GM23338 (cell line): ENCODE measurements at places on chromosomes 2 and 18.

GRCh38 chr2:121363632-121364420 is 78.8 kb upstream of the TFCP2L1 start:
- no peak for DNase-seq

DNA sequence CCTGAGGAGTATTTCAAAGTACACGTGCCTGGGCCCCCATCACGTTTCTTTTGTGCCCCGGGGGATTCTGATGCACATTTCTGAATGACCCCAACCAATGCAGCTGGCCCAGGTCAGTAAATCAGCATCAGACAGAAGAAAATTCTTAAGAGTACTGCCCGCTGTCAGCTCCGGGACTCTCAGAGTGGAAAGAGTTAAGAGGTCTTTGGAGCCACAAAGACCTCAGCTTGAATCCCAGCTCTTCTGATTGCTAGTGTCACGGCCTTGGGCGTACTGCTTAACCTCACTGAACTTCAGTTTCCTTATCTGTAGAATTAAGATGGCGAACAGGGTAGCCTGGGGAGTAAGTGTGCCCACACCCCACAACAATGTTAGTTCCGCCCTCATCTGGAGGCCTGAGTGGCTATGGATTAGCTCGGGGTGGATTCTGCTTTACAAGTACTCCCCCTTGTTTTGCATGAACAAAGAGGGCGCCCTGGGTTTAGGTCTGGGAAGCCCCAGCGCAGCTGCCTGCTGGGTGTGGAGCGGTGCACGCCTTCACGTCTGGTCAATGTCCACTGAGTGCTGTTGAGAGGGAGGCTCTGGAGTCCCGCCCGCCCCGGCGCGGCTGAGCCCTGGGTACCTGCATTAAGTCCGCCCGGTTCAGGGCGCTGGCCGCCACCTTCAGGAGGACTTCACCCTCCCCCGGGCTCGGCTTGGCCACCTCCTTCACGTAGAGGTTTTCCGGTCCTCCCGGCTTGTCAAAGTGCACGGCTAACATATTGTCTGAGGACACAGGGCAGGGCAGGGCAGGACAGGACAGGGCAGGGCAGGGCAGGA is 858 bp downstream of the TP53I3 start:
- DNase-seq = peak; percentile 93

DNA sequence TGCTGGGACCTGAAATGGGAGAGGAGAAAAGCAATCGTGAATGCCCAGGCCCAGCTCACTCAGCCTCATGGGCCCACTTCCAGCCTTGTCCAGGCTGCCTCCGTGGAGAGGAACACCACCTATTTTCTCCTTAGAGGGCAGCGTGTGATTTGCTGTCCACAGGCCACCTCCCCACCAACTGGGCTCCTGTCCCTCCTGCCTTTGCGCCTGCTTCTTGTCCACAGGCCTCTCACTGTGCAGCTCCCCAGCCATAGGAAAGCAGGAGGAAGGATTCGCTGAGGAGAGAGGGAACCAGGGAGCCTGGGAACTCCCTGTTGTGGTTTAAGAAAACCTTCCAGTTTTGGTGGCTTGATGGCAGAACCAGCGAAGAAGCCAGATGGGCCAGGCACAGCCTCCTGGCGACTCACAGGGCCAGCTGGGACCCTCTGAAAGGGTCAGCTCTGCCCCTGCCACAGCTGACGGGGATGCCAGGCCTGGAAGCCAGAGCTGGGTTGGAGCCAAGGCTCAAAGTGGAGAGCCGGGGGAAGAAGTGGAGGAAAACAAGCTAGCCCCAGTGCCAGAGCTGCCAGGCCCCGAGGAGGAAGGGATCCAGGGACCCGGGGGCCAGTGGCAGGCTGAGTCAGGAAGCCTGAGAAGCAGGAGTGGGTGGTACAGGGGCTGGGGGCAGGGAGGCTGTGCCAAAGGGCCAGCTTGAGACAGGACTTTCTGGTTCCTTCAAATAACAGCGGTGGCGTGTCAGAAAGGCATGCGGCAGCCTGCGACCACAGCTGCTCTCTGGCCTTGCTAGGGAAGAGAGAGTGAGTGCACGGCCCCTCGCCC is 9.9 kb downstream of the TMBIM1 start:
- DNase-seq = peak; percentile 14

DNA sequence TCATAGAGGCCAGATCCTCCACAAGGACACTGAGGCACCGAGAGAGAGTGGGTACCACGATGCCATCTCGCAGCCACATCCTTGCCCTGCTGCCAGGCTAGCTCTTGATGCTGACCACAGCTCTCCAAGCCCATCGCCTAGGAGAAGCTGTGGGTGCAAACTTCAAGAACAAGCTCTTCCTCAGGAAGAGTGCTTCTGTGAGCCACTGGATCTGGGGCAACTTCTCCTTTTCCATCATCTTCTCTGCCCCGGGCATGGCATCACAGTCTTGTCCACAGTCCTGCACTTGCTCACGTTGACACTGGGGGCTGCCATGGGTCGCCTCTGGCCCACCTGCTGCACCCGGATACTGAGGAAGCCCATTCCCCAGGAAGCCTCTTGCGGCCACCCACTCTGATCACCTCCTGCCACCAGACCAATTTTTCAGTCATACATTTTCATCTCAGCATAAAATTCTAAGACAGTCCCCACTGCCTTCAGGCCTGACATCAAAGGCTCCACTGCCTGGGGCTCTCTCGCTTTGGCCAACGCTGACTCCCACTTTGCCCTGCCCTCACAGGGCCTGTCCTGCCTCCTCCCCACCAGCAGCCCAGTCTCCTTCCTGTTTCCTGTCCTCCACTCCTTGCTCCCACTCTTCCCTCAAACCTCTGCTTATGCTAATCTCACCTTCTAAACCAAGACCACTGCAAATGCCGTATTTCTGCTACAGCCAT is 243.9 kb downstream of the AFF3 start:
- no peak for DNase-seq

GRCh38 chr2:198478361-198478760 is 674.0 kb downstream of the PLCL1 start:
- no peak for DNase-seq

DNA sequence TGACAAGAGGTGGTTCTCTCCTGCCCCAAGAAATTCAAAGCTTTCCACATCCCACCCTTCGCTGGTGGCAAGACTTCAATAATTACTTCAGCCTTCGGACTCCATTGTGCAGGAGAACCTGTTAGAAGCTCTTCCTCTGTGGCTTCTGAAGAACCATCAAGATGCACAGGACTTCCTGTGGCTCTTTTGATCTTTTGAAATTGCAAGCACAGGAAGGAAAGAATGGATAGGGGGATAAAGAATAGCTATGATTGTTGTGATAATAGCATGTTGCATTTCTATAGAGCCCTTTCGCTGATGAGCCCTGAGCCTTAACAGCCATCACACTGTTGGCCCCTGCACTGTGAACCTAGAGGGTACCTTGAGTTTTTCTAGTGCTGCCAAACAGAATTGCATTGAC is 7.4 kb downstream of the EPAS1 start:
- DNase-seq = no peak

GRCh38 chr2:197212344-197213262 is 98.0 kb downstream of the ANKRD44 start:
- DNase-seq = no peak

DNA sequence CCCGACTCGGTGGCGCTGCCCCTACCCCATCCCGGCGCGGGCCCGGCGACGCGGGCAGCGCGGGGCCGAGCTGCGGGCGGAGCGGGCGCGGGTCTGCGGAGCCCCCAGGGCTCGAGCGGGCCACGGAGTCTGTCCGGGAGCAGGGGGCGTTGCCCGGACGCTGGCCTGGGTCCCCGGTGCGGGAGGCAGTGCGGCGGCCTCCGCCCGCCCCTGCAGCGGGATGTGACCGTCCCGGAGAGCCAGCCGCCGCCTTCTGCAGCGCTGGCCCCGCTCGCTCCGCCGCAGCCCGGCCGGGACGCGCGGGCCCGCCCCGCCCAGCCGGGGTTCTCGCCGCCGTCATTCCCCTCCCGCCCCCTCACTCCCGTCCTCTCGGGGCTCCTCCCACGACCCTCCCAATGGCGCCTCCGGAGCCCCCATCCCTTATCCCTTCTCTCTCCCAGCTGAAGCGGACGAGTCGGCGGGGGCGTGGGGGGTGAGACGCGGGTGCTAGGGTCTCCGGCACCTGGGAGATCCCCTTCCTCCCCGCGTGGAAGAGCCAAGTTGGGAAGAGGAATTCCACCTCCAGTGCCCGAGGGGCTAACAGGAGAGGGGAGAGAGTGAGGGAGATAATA is at the start of gene FNDC4:
TSS of gene FNDC4 (minus strand) at position 257 of the 611 bp plus-strand sequence. CDS start 521 bp downstream, outside the sequence.
- peak; percentile 76 for DNase-seq

- DNase-seq = no peak
Measured at GRCh38 chr2:241914542-241914941, 45.0 kb downstream of the RTP5 start.

GRCh38 chr2:221618007-221618406 is 45.9 kb upstream of the EPHA4 start:
- DNase-seq = no peak

- no peak for DNase-seq
Measured at GRCh38 chr18:76464281-76465259, 30.5 kb downstream of the ZNF516 start.

DNA sequence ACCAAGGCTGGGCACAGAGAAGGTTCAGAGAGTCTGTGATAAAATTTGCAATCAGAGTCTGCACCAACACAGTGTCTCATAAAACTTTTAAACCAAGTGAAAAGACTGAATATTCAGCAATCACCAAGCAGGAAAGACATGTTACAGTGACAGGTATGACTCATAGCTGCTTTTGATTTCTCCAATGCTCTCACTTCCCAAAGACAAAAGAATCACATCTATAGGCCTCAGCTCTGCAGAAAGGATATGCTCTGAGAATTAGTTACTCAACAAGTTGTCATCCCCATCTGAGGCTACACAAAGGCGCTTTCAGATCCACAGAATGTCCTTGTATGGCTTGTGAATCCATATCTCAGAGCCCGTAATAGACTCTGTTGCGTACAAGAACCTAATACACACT is 92.5 kb downstream of the KCNF1 start:
- no peak for DNase-seq

GRCh38 chr2:668000-668398 is 9.2 kb downstream of the TMEM18 start:
- no peak for DNase-seq

- DNase-seq = no peak
Measured at GRCh38 chr2:107621186-107622165, 205.2 kb upstream of the RGPD4 start.

DNA sequence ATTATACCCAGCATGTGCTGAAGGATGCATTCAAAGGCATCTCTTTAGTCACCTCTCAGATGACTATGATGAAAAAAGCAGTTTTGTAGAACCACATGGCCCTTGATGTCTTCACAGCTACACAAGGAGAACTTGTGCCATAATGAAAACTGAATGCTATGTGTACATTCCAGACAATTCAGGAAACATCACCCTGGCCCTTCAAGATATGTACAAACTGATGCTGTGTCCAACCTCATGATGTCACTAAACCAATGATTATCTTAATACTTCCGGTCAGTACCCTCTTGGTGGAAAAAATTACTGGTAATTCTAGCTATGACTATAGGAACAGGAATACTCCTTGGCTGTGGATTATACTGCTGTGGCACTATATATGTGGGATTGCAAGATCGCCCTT is 20.0 kb downstream of the DUSP11 start:
- no peak for DNase-seq

DNA sequence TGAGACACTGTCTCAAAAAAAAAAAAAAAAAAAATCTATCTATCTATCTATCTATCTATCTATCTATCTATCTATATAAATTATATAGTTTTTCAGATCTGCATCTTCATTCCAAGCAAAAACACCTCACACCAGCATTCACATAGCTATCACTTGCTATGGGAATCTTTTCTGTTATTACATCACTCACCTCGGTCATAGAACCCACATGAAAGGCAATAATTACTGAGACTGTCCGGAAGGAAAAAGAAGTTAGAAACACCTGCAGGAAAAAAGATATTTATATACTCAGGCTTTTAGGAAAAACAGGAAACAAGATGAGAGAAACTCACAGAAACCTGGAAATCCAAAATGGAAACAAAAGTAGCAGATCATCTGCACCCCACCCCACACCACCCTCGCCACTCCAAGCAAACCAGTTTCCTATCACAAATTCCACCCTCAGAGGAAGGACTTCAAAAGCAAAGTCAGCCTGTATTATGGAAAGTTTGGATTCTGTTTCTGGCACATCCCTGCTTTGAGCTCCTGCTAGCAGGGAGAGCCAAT is 21.9 kb upstream of the CCDC141 start:
- no peak for DNase-seq

DNA sequence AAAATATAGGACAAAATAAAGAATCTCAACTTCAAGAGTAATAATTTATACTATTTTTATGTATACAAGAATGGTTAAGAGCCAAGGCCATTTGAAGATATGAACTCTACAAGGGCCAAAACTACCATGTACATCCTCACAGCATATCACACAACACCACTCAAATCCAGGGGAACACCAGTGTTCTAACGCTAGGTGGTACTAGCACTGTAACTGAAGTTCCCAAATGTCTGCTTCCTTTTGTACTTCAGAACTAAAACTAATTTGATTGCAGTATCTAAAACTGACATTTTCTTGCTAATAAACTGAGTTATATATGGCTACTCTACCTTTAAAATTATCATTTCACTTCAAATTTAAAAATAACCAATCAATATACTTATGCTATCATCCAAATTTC is 47.0 kb downstream of the REV1 start:
- DNase-seq = peak; percentile 38

GRCh38 chr2:118634876-118635275 is 212.6 kb downstream of the EN1 start:
- no peak for DNase-seq

DNA sequence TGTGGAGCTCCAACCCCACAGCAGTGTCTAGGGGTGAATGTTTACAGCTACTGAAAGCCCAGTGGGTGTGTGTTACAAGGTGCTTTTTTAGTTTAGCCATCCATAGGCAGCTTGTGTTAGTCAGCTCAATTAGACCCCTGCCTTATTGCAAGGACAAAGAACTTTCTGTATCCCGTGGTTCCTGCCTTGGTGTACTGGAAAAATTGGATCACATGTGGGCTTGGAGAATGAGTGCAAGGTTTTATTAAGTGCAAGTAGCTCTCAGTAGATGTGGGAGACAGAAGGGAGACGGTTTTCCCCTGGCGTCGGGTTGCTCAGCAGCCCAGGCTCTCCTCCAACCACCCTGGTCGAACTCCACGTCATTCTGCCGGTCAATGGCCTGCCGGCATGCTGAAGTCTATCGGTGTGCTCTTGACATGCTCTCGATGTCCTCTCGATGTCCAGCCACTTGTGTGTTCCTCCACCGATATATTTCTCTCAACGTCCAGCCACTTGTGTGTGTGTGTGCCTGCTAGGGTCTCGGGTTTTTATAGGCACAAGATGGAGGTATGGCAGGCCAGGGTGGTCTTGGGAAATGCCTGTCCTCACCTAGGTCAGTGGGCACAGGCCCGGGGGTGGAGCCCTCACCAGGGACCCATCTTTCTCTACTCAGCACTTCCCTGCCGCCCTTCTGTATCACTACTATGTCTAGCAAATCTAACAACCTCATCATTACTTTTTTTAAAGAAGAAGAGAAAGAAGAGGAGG is 13.8 kb downstream of the FANCL start:
- no peak for DNase-seq

- peak; percentile 90 for DNase-seq
Measured at GRCh38 chr18:657311-658000, at the start of gene TYMS. Gene TYMS (plus strand): TSS chr18:657653. CDS start chr18:657743, 90 bp downstream.

DNA sequence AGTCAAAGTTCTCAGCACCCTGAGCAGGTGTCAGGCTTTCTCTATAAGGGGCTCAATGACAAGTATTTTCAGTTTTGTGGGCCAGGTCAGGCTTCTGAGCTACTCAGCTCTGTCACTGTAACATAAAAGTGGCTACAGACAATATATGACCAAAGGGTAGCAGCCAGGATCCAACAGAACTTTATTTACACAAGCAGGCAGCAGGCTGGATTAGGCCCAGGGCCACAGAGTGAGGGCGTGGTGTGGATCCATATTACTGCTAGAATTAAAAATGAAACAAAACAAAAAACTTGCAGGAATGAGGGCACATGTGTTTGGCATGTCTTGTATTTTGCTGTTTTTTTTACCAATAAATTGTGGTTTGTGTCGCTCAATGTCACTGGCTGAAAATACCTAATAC is 143.7 kb downstream of the EIPR1 start:
- DNase-seq = no peak
